ENCODE measurements at places on chromosomes 11 and 22. TPM values are rescaled to one million over a fixed set of nuclear protein-coding genes. Genes with fewer than 3 reads are reported as not detected.

DNA sequence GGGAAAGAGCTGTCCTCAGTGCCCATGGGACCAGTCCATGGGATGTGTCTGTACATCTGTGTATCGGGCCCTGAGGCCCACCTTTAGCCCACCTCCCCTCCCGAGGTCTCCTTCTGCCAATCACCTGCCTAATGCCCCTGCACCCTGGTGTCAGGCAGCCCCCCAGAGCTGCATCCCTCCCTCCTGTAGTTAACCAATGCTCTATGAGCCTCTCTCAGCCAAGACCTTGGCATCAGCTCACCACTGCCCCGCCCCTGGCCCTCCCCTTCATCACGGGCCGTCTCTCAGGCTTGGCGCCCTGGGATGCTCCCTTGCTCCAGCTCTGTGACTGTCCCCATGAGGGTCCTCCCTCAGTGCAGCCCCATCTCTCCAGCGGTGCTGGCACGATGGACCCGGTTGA, 18.5 kb downstream of the MGAT3 start:
- no peak for DNase-seq

- no peak for DNase-seq
These were observed 22.9 kb upstream of the THY1 start for GRCh38 chr11:119445850-119446249.

DNA sequence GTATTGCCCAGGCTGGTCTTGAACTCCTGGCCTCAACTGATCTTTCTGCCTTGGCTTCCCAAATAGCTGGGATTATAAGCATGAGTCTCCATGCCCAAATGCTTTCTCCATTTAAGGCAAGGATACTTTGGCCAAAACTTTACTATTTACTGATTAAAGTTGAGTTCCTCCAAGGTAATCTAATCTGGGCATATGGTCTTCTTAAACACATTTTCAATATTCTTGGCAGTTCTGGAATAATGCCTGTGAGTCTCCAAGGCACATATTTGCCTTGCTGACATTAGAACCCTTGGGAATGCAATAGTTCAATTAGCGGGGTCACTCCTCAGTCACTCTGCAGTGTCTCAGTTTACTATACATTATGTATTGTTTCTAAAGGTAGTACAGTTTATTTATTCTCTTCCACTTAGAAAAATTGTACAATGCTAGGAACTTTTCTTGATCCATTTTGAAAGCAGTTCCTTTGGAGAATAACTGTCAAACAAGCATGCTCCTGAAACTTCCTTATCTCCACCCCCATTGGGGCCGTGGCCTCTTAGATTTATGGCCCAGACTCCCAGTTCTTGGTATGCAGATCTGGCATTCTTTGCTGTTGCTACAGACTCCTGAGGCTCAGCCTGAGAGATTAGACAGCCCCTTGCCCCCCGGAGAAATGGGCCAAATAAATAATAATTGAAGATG, 13.1 kb upstream of the RAB38 start:
- DNase-seq = peak; percentile 16

Gene CTNND1
- total RNA-seq = 185 TPM
